ENCODE measurements at places on chromosomes 4 and X.

GRCh38 chr4:24770032-24770584, 25.3 kb upstream of the SOD3 start:
- peak; percentile 76 for DNase-seq

DNA sequence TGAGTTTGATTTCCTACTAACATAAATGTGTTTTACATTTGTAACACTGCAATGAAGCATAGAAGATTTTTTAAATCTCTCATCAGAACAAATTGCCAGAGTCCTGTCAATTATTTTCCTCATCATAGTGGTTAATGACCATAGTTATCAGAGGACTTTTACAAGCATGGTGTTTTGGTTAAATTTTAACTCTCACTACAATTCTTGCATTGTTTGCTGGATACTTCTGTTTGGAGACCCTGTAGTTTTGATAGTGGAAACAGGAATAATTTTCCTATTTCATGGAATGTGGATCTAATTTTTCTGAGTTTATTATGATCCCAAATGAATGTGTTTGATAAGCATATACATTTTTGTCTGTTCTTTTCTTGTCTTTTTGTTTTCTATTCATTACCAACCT, 16.8 kb downstream of the NIPAL1 start:
- no peak for DNase-seq

DNA sequence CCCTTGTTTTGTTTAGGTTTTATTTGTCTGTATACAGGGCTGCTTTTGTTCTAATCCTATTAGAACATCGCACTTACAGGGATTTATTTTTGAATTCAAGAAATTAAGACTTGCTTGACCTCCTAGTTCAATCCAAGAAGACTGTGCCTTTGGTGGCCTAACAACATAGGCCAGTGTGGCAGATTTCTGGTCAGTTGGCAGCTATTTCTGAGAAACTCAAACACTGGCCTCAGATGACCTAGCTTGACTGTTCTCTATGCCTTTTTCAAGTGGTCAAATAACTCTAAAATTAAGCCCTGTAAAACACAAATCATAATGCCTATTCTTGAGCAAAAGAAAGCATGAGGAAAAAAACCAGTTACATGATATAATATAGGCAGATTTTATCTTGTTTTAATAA, 89.3 kb upstream of the GPR34 start:
- no peak for DNase-seq

GRCh38 chrX:45601052-45601451, 400.4 kb upstream of the DIPK2B start:
- DNase-seq, result no peak

DNA sequence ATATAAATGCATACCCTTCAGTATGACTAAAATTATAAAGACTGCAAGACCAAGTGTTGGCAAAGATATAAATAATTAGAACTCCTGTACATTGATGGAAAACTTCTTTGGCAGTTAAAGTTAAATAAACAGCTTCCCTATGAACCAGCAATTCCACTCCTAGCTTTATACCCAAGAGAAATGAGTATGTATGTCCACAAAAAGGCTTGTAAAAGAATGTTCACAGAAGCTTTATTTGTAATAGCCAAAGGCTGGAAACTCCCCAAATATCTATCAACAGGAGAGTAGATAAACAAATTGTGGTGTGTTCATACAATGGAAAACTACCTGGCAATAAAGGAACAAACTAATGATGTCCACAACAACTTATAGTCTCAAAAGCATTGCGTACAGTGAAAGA, 184.8 kb downstream of the AMELX start:
- DNase-seq, result peak; percentile 62

DNA sequence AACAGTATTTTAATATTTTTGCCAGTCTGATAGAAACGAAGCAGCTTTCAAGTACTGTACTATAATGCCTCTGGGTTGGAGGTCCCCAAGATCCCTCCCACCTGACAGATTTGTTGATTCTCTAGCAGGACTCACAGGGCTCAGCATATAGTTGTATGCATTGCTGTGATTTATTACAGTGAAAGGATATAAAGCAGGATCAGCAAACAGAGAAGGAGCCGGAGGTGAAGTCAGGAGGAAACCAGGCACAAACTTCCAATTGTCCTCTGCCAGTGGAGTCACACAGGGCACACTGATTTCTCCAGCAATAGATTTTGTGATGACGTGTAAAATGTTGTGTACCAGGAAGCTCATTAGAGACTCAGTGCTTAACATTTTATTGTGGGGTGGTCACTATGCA, 19.0 kb downstream of the USP53 start:
- DNase-seq, result no peak
